Breast epithelium (tissue), 4 donors: ENCODE measurements at places on chromosomes 11 and 22. TPM values are rescaled to one million over a fixed set of nuclear protein-coding genes. Genes with fewer than 3 reads are reported as not detected.

The MOGAT2 gene
- total RNA-seq: 0.32 TPM

DNA sequence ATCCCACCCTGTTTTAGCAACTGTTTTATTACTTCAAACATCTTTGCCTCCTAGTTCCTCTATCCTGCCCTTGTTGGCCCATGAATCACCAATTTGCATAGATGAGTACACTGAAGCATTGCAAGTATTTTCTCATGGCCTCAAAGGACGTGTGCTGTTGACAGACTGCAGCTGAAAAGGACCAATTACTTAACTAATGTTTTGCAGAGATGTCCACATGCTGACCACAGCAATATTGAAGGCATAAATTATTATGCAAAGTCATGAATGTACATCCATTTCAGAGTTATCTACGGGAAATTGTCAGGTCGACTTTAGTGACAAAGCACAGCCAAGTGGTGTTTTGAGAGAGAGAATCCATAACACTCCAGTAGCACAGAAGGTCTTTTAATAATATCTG, 64.8 kb downstream of the CADM1 start:
- H3K27ac ChIP-seq: no peak overlapping the region
- no peak overlapping the region for H3K4me3 ChIP-seq
- H3K27me3 ChIP-seq: no peaks in the 10 kb centered on the region
- H3K4me1 ChIP-seq: no peaks in the 10 kb centered on the region
- no peaks in the 10 kb centered on the region for H3K36me3 ChIP-seq

- H3K27me3 ChIP-seq: no peaks in the 10 kb centered on the region
- DNase-seq: no peak
- H3K4me3 ChIP-seq: no peak overlapping the region
- H3K4me1 ChIP-seq: peaks cover 1% of the 10 kb centered on the region
Observed at GRCh38 chr11:45906096-45906682, 882 bp downstream of the FREY1 start.

GRCh38 chr22:31867386-31868153, 76.8 kb upstream of the YWHAH start:
- no peak overlapping the region for H3K27ac ChIP-seq
- H3K4me3 ChIP-seq: no peak overlapping the region
- no peaks in the 10 kb centered on the region for H3K4me1 ChIP-seq
- H3K36me3 ChIP-seq: no peaks in the 10 kb centered on the region
- no peaks in the 10 kb centered on the region for H3K27me3 ChIP-seq

The SEC14L6 gene
- not detected for total RNA-seq

DNA sequence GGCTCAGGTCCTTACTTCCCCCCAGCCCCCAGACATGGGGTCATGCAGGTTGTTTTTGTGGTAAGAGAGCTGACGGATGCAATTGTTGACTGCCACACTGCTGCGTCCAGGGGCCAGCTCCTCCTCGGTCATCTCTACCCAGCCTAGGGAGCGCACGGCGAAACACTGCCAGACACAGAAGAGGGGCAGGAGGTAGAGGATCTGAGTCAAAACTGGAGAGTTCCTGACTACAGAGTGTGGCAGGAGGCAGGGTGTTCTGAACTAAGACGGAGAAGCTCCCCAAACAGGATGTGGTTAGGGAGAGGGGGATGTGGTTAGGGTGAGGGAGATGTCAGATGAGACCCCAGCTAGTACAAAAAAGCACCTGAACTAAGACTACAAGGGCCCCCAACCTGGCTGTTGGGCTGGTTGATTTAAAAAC, 12.3 kb downstream of the SMPD1 start:
- H3K4me1 ChIP-seq: no peaks in the 10 kb centered on the region
- H3K27me3 ChIP-seq: no peaks in the 10 kb centered on the region
- DNase-seq: no peak
- H3K4me3 ChIP-seq: no peak overlapping the region
- no peak overlapping the region for H3K27ac ChIP-seq

DNA sequence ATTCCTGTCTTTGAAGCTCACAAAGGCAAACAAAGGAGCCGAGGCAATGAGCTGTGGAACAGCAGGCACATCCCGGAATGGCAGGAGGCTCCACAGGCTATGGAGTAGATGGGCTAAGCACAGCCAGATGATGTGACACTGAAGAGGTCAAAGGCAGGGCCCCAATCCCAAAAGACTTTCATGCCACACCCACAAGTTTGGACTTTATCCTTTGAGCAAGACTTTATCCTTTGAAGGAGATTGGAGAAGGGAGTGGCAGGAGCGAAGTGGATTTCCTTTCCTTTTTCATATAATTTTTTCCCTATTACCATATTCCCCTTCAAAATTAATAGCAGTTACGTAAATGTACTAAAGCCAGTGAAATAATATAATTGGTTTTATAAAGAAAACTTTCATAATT, 379.4 kb downstream of the CADM1 start:
- peaks cover 4% of the 10 kb centered on the region for H3K27me3 ChIP-seq
- H3K27ac ChIP-seq: no peak overlapping the region
- H3K4me1 ChIP-seq: no peaks in the 10 kb centered on the region
- DNase-seq: no peak
- H3K4me3 ChIP-seq: no peak overlapping the region
- H3K36me3 ChIP-seq: no peaks in the 10 kb centered on the region

The MS4A7 gene
- total RNA-seq: 45.4 TPM

The ATG16L2 gene
- total RNA-seq: 18.7 TPM

DNA sequence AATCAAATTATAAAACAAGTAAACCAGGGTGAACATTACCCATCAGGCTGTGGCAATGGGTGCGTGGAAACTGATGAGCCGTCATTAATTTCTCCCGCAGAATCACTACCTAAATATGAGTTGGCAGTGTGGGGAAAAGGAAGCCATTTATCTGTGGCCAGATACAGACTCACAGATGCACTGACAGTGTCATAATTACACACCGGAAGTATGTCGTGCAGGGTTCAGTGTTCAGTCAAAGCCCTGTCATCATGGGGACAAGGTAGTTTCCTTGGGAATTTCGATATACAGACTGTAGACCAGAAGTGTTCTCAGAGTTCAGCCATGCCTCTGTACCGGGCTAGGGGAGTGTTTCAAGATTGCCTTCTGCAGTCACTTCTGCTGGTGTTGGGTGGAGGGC, 119.2 kb upstream of the SEZ6L start:
- no peak overlapping the region for H3K27ac ChIP-seq
- no peak for DNase-seq
- H3K36me3 ChIP-seq: no peaks in the 10 kb centered on the region

GRCh38 chr22:45781966-45782365, 110.3 kb downstream of the ATXN10 start:
- H3K4me1 ChIP-seq: no peaks in the 10 kb centered on the region
- no peaks in the 10 kb centered on the region for H3K27me3 ChIP-seq
- H3K36me3 ChIP-seq: no peaks in the 10 kb centered on the region
- no peak overlapping the region for H3K27ac ChIP-seq

DNA sequence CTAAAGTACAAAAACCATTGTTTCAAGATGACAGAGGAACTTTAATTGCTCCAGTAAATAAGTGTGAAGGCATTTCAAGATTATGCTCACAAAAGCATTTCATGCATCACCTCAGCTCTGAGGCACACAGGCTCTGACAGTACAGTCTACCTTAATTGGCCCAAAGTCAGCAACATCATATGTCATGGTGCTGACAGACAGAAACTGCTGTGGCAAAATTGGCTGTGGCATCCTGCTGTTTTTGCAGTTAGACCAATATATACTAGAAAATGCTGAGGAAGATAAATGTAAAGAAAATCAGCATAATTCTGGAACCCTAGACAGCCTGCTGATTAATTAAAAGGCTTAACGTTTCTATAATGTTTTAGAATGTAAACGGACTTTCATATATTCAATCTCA, 34.9 kb upstream of the PPP2R1B start:
- H3K27ac ChIP-seq: no peak overlapping the region
- no peaks in the 10 kb centered on the region for H3K4me1 ChIP-seq
- DNase-seq: no peak
- no peaks in the 10 kb centered on the region for H3K27me3 ChIP-seq
- H3K36me3 ChIP-seq: no peaks in the 10 kb centered on the region

DNA sequence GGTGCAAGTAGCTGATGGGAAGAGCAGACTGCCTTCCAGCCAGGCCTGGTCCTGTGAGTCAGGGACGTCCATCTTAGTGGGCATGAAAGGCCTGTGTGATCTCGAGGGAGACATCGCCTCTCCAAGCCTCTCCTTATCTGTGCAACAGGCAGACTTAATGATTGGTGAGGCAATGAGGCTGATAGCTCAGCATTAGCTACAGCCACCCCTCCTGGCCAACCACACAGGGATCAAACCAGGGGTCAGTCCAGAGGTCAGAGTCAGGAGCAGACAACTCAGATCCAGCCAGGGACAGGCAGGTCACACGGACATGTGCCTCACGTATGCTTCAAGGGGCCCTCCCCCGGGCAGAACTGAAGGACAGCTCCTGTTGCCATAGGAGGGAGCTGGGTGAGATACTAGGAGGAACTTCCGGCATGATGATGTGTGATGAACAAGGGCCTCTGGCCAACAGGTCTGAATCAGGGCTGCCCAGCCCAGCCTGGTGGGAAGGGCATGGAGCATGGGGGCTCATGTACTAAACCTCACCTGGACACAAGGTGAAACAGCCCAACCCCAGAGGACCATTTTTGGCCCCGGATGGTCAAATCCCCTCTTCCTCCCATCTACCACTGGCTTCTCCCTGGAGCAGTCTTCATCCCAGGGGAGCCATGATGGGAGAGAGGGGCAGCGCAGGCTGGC, 2.8 kb upstream of the APOC3 start:
- no peak overlapping the region for H3K4me3 ChIP-seq
- H3K27ac ChIP-seq: no peak overlapping the region
- H3K4me1 ChIP-seq: no peaks in the 10 kb centered on the region
- no peaks in the 10 kb centered on the region for H3K27me3 ChIP-seq
- DNase-seq: no peak

DNA sequence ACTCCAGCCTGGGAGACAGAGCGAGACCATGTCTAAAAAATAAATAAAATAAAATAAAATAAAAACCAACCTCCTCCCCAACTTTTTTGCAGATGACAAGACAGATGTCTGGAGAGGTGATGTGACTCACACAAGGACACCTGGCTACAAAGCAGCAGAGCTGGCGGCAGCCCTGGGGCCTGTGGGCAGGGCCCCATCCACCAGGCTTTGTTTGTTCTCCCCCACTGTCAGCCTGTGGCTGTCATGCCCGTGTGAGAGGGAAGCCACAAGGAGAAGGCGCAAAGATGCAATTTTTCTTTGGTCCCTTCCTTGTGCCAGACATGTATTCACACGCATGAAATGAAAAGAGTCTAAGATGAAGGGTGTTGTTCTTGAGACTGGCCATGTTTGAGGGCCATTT, 16.6 kb downstream of the CD59 start:
- H3K36me3 ChIP-seq: peaks cover 6% of the 10 kb centered on the region
- peaks cover 12% of the 10 kb centered on the region for H3K4me1 ChIP-seq
- no peak overlapping the region for H3K4me3 ChIP-seq

DNA sequence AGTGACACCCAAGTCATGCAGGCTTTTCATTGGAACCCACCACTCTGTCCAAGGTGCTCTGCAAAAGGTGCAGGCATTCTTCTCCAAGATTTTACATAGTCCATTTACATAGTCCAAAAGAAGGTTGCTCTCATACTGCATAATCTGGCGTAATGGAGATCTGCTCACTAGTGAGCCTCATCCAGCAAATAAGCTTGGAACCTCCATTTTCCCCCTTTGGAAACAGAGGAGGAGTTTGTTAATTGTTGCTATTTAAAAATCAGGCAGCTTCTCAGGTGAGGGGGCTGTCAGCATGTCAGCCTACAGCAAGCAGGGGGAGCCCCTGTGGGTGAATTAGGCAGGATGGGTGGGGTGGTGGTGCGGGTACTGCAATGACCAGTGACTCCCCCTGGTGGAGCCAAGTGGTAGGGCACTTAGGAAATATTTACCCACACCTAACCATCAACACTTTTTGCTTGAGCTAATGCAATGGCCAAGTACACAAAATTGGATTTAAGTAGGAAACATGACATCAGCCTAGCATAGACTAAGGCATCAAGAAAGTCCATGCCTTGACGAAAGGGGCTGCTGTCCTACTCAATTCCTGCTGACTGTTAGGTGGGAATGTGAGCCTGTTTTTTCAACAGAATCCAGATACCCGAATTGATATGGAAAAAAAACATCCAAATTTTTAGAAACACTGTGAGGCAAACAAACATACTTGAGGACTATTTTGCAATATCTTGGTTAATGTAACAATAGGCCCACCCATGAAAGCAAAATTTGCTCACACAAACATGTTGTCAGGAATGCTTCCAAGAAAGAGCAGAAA, 64.5 kb downstream of the AMBRA1 start:
- peak; percentile 35 for DNase-seq
- no peaks in the 10 kb centered on the region for H3K27me3 ChIP-seq
- no peaks in the 10 kb centered on the region for H3K4me1 ChIP-seq
- H3K27ac ChIP-seq: no peak overlapping the region

The CRYBA4 gene
- total RNA-seq: not detected

DNA sequence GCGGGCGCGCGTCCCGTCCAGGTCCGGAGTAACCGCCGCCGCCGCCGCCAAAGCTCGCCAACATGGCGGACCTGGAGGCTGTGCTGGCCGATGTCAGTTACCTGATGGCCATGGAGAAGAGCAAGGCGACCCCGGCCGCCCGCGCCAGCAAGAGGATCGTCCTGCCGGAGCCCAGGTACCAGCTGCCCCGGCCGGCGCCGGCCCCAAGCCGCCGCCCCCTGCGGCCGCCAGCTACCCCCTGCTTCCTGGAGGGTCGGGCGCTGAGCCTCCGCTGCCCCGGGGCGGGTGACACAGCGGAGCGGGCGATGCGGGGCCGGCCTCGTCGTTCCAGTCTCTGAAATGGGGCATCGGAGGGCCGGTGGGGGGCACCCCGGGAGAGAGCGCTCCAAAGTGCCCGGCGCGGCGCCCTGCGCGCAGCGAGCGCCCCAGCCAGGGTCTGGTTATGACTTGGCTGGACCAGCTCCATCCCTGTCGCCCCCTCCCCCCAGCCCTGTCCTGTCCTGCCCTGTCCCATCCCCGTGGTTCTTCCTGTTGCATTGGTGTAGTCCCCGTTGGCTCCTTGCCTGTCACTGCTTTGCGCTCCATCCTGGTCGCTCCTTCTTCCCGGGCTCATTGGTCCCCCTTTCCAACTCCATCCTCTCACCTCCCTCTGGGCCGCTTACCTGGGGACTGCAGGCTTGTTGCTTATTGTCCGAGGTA, 653 bp downstream of the GRK3 start:
- H3K4me3 ChIP-seq: peak overlapping the region; percentile 85
- peak; percentile 30 for DNase-seq
- H3K4me1 ChIP-seq: peaks cover 8% of the 10 kb centered on the region
- H3K27me3 ChIP-seq: no peaks in the 10 kb centered on the region
- H3K36me3 ChIP-seq: no peaks in the 10 kb centered on the region

The SLC5A4 gene
- total RNA-seq: 0.16 TPM

DNA sequence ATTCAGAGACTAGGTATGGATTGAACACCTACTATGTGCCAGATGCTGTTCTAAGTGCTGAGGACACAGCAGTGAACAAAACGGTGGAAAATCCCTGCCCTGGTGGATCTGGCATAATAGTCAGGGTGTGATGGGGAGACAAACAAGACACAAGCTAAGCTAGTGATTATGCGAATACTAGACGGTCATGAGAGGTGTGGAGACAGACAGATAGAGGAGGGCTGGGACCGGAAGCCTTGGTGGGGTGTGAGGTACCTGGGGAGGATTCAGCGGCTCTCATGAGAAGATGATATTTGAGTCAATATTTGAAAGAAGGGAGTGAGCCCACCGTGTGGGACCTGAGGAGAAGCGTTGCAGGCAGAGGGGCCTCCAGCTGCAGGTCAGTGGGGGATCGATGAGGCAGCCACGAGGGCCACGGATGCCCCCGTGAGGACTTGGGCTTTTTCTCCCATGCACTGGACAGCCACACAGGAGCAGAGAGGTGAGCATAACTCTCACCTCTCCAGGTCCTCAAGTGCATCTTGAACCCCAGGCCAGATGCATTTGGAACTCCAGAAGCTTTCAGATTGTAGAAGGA, 4.7 kb downstream of the CD5 start:
- no peaks in the 10 kb centered on the region for H3K4me1 ChIP-seq
- H3K4me3 ChIP-seq: no peak overlapping the region
- H3K27me3 ChIP-seq: no peaks in the 10 kb centered on the region
- no peak overlapping the region for H3K27ac ChIP-seq
- DNase-seq: no peak
- no peaks in the 10 kb centered on the region for H3K36me3 ChIP-seq
